ENCODE measurements at places on chromosomes 11 and 22. TPM values are rescaled to one million over a fixed set of nuclear protein-coding genes. Genes with fewer than 3 reads are reported as not detected.

GRCh38 chr22:26708256-26709009, 51.0 kb downstream of the MIAT start:
- DNase-seq: no peak

GRCh38 chr11:925158-925495, 543 bp upstream of the AP2A2 start:
- no peak for DNase-seq

GRCh38 chr11:92848578-92848977, 120.9 kb upstream of the MTNR1B start:
- DNase-seq: no peak

DNA sequence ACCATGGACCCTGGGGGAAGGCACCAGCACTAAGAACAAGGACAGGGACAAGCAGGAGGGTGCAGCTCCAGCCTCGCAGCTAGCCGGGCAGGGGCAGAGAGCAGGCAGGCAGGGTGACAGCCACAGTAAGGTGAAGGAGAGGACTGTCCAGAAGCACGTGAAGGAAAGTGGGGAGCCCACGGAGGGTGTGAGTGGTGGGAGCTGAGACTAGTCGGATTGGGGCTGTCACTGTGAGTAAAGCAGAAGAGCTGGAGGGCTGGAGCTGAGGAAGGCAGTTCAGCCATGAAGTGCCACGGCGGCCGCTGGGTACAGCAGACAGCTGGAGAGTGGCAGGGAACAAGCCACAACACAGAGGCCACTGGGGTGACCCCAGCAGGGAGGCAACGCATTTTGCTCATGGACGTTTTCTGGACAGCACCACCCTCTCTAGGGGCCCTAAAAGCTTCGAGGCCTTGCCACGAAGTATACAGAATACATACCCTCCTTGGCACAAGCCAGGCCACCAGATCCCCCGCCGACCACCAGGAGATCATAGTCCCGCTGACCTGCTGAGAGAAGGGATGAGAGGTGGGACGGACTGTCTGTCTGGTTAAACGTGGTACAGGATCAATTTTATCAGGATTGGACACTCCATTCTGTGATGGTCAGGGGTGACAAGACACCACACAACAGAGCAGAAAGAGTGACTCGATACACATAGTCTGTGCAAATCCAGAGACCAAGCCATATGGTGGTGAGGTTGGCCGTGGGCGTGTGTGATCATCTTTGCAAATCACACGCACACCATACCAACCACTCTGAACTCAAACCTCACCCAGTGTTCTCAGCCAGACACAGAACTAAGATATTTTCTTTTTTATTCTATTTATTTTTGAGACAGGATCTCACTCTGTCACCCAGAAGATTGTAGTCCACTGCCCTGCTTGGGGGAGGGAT, 10.8 kb upstream of the COMT start:
- no peak for DNase-seq

- DNase-seq: no peak
Observed at GRCh38 chr22:24752088-24752623, 22.4 kb downstream of the PIWIL3 start.

GRCh38 chr22:49797706-49798105, 30.0 kb downstream of the BRD1 start:
- DNase-seq: no peak

GRCh38 chr11:69192301-69192721, 36.6 kb downstream of the SMIM38 start:
- no peak for DNase-seq

DNA sequence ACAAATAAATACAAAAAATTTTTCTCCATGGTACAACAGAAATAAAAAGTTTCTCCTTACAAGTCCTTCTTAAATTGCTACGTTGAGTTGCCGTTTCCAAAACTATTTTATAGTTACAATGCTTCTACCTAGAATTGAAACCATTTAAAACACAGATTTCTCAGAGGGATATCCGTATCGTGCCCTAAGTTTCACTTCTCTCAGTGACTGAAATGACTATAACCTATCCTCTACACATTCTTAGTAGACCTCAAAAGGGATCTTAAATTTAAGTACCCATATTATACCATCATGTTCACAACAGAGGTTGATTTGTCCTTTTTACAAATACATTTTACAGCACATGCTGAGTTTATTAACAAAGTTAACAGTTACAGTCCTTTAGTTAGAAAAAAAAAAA, 44.1 kb downstream of the USP28 start:
- no peak for DNase-seq

DNA sequence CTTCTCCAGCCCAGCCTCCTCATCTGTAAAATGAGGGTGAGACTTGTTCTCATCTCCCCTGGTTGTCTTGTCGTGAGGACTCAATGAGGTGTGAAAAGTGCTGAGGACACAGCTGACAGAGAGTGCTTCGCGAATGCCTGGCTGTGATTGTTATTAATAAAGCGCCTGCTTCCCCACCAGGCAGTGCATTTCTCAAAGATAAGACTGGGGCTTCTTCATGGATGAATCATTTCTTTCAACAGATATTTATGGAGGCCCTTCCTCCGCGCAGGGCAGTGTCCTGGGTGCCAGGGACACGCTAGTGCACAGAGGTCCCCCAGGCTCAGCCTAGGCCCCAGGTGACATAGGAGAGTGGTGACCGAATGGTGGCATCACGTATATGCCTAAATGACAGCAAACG, 34.3 kb upstream of the SHISAL1 start:
- DNase-seq: no peak

- peak; percentile 64 for DNase-seq
Observed at GRCh38 chr11:110711776-110712658, at the start of gene ARHGAP20. TSS of gene ARHGAP20 (minus strand) at chr11:110712437. CDS start at chr11:110712231, 206 bp downstream.

- DNase-seq: no peak
Observed at GRCh38 chr11:127675581-127675980, 675.0 kb upstream of the KIRREL3 start.

GRCh38 chr11:120747850-120748814, 236.6 kb downstream of the GRIK4 start:
- no peak for DNase-seq

GRCh38 chr22:45925811-45926351, 51.1 kb downstream of the WNT7B start:
- DNase-seq: no peak

DNA sequence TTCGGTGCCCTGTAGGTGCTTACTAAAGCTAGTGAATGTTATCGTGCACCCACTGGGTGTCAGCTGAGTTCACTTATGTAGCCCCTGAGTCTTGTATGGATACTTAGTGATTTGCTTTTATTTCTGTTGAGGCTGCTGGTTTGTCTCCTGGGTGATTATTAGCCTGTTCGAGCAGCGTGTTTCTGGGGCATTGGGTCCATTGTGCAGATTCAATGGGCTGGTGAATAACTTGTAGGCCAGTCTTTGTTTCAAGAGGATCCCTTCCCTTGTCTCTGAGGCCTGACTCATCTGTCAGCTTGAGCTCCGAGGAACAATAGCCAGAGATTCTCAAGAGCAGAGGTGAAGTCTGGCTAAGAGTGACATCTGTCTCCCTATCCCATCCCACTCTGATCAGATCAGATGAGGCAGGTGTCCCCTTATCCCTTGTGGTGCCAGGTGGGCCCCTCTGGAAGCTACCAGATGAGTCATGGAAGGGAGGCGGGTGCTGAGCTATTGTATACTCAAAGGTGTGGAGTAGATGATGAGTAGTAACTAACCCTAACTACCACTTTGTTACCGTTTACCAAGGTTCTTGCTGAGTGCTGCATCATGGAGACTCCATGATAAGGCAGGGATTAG, 3.7 kb downstream of the MIAT start:
- no peak for DNase-seq

DNA sequence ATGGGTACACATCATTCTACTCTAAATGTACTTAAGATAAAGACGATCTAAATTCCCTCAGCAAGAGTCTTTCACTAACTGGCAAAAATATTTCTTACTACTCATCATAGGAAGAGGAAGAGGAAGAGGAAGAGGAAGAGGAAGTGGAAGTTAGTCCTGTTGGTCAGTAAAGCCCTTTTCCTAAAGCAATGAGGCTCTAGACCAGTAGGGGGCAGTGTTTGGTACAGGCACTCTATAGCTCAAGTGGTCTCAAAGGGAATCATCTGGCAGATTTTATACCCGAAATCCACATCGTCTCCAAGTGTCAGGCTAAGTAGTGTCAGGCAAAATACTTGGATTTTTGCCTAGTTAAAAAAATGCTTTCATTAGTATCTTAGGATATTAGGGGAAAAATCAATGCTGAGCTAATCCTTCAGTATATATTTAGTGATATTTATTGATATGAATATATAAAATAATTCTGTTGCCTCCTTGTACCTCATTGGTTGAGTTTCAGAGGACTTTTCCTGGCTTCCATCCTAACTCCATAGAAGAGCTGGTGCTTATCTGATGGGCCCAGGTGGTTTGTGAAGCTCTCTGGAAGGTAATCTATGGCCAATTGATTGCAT, 7.7 kb downstream of the BLID start:
- DNase-seq: no peak

DNA sequence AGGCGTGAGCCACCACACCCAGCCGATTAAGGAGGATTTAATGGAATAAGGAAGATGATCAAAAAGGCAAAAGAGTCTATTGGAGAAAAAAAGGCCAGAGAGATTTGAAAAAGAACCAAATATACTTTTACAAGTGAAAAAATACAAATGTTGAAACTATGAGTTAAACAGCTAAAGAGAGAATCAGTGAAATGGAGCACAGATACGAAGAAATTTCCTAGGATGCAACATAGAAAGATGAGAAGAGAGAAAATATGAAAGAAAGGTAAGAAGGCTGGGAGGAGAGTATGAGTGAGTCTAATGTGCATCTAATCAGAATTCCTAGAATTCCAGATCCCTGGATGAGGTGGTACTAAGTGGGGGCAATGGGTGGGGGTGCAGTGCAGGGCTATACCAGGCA, 19.4 kb upstream of the CELSR1 start:
- no peak for DNase-seq

GRCh38 chr11:112024178-112024772, 933 bp upstream of the DLAT start:
- DNase-seq: no peak

GRCh38 chr11:78149646-78150045, 10.2 kb upstream of the ALG8 start:
- DNase-seq: no peak

DNA sequence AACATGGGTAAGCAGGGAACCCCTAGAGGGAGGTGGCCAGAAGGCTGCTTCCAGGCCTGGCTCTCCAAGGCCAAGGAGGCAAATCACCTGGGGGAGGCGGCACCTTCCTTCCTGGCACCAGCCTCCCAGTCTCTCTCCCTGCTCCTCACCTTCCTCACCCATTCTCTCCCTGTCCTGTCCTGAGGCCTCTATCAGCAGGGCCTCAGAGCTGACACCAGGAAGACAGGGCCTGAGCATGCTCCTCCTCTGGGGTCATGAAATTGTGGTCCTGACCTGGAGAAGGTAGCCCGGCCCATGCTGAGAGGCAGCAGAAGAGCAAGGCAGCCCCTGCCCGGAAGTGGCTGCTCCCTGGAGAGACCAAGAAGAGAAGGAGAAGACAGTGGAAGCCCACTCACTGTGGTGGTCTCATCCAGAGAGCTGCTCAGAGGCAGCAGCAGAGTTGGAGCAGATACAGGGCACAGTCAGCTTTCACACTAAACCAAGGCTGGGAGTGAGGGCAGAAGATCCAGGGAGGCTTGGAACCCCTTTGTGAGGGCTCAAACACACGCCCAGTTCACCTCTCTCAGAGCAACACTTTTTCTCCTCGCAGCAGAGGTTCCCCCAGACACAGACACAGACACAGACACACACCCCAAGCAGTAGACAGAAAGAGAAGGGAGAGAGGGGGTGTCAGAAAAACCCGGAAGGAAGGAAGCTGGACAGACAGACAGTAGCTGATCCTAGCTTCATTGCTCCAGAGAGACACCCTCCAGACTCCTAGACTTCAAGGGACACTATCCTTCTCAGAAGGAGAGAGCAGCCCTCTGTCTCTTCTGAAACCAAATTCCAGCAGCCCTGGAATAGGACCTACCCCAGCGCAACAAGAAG, 1.8 kb downstream of the BCL9L start:
- DNase-seq: no peak

DNA sequence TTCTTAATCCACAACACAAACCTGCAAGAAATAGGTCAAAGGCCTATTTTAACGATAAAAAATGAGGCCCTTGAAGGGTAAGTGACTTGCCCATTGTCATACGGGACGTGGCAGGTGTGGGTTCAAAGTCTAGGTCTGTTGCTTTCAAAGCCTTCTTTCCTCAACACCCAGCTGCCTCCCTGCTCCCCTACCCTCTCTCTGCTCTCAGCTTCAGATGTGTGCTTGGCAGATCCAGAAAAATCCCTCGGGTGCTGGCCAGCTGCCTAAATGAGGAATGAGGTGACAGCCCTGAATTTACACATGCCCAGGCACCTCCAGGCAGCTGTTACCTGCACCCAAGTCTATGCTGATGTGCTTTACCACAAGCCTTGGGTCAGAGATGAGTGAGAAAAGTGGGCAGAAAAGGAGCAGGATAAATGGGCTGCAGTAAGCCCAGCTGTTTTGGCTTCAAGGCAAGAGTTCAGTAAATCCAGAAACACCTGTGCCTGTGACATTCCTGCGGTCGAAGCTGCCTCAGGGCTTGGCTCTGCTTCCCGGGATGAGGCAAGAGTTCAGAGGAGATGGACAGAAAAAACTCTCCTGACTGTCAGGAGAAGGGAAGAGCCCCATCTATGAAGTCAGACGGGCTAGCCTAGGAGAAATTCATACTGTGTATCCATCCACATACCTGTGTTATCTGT, 49.9 kb upstream of the LDLRAD3 start:
- no peak for DNase-seq

RBM7 gene
- total RNA-seq: 28.9 TPM

CALCB gene
- not detected for total RNA-seq

TRIM48 gene
- total RNA-seq: not detected

MRE11 gene
- total RNA-seq: 17.6 TPM

APOA4 gene
- not detected for total RNA-seq

RFPL1 gene
- not detected for total RNA-seq

AHNAK gene
- total RNA-seq: 18.6 TPM

RAB36 gene
- 5.9 TPM for total RNA-seq

HINFP gene
- total RNA-seq: 21.7 TPM

PLA2G3 gene
- not detected for total RNA-seq

LRRC74B gene
- total RNA-seq: not detected

F2 gene
- total RNA-seq: 0.16 TPM

BTBD18 gene
- not detected for total RNA-seq

Measured in occipital lobe (tissue), 3 donors.